T-helper 1 cell treated with Interleukin-12 subunit alpha and Interleukin-12 subunit beta and Interleukin-4 antibody, amounts not matched to agents 30 ng/mL and 1 ng/mL, for 36 hours (primary cell): ENCODE measurements at places on chromosomes 2 and 18. TPM values are rescaled to one million over a fixed set of nuclear protein-coding genes. Genes with fewer than 3 reads are reported as not detected.

MYCN gene
- total RNA-seq: not detected in 2 replicates

SPP2 gene
- not detected in 2 replicates for total RNA-seq

DCDC2C gene
- total RNA-seq: not detected in 2 replicates

LYPD1 gene
- total RNA-seq: not detected in 2 replicates

PSMD1 gene
- 126 and 128 TPM in 2 replicates for total RNA-seq

AGXT gene
- total RNA-seq: not detected in 2 replicates

ANXA4 gene
- total RNA-seq: 67.1 and 69.9 TPM in 2 replicates

RTP5 gene
- not detected in 2 replicates for total RNA-seq

NAB1 gene
- total RNA-seq: 30.7 and 37.7 TPM in 2 replicates

EFEMP1 gene
- total RNA-seq: not detected in 2 replicates

SLC11A1 gene
- total RNA-seq: 0.32 and 0.34 TPM in 2 replicates

GCG gene
- not detected in 2 replicates for total RNA-seq

CD8B2 gene
- 0.15 and 0.46 TPM in 2 replicates for total RNA-seq

UPP2 gene
- 0.07 TPM in 1 of 2 replicates, not detected in the other for total RNA-seq

CDH20 gene
- not detected in 2 replicates for total RNA-seq

CD302 gene
- 0.34 and 0.46 TPM in 2 replicates for total RNA-seq

DYNAP gene
- not detected in 2 replicates for total RNA-seq

GPR155 gene
- 18.0 and 19.2 TPM in 2 replicates for total RNA-seq

TOGARAM2 gene
- total RNA-seq: 4.3 and 6.4 TPM in 2 replicates

LBX2 gene
- 0.42 and 0.98 TPM in 2 replicates for total RNA-seq

PPP1R1C gene
- not detected in 2 replicates for total RNA-seq

CRYGD gene
- not detected in 2 replicates for total RNA-seq

CMPK2 gene
- total RNA-seq: 52.8 and 57.7 TPM in 2 replicates

SLC8A1 gene
- total RNA-seq: 0.49 and 0.73 TPM in 2 replicates

SALL3 gene
- not detected in 2 replicates for total RNA-seq

EIPR1 gene
- total RNA-seq: 45.2 and 50.1 TPM in 2 replicates

ABCG8 gene
- not detected in 2 replicates for total RNA-seq

KCNG2 gene
- not detected in 2 replicates for total RNA-seq
